GM04504 (cell line): ENCODE measurements at places on chromosomes 1 and 21.

DNA sequence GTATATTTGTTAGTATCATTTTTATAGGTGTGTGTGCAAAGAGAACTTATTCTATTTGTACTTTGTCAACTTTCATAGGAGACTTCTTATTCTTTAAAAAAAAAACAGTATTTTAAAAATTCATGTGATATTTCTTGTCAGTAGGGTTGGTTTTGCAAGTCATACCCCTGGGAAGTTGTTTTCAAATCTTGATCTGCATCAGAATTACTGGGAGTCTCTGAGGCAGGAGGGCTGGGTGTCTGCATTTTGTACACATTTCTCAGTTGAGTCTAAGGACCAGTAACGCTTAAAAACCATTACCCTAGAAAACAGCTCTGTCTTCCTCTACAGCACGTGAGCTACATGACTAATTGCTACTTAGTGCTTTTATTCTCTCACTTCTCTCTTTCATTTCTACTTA lies 76.0 kb upstream of the CTTNBP2NL start:
- no peak for DNase-seq

- peak; percentile 51 for DNase-seq
Measured at GRCh38 chr1:230359992-230360668, 66.0 kb downstream of the PGBD5 start.

GRCh38 chr1:15154480-15155036 lies 1.0 kb downstream of the TMEM51 start:
- DNase-seq, result no peak

GRCh38 chr1:226487921-226488320 lies 60.6 kb upstream of the STUM start:
- no peak for DNase-seq

GRCh38 chr1:172870901-172871606 lies 179.7 kb downstream of the TNFSF18 start:
- DNase-seq, result no peak
